ENCODE measurements at places on chromosomes 1 and 21. TPM values are rescaled to one million over a fixed set of nuclear protein-coding genes. Genes with fewer than 3 reads are reported as not detected.

DNA sequence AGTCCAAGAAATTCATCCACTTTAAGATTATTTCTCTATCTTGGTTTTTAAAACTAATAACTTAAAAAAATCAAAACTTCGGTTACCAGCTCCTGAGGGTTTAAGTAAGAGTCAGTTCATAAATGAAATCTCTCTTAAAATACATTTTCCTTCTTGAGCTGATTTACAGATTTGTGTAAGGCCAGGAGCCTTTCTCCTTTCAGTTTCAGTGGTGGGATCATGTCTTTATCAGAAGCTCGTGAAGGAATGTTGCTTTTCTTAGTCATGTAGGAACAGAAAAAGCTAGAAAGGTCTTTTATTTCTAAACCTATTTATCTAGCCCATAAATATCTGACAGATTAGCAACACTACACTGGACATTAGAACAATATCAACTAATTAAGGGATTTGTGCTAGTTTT is 390.2 kb downstream of the GPATCH2 start:
- no peak for DNase-seq

DNA sequence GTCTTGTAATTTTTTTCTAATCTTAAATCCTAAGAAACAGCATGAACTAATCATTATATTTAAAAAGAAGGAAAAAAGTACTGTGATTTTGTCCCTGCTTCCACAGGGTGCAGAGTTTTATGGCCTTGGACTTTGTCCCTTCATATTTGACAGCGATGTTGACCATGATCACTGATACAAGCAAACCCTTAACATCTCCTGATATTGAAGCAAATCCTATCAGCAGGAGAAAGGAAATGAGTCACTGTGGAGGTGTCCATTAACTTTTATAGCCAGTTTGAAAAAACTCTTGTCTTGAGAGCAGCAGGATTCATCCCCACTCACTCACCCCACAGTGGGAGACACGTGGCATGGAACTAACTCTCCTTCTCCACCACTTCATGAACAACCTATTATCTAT is 5.1 kb upstream of the REG4 start:
- no peak for DNase-seq

DNA sequence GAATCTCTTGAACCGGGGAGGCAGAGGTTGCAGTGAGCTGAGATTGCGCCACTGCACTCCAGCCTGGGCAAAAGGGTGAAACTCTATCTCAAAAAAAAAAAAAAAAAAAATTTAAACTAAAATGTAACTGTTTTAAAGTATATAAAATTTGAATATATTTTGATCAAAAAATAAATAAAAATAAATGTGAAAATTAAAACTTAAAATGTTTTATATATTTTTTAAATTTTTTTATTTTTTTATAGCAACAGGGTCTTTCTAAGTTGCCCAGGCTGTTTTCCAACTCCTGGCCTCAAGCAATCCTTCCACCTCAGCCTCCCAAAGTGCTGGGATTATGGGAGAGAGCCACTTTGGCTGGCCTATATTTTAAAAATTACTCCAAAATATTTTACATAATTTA is 15.2 kb upstream of the FAM76A start:
- DNase-seq, result no peak

DNA sequence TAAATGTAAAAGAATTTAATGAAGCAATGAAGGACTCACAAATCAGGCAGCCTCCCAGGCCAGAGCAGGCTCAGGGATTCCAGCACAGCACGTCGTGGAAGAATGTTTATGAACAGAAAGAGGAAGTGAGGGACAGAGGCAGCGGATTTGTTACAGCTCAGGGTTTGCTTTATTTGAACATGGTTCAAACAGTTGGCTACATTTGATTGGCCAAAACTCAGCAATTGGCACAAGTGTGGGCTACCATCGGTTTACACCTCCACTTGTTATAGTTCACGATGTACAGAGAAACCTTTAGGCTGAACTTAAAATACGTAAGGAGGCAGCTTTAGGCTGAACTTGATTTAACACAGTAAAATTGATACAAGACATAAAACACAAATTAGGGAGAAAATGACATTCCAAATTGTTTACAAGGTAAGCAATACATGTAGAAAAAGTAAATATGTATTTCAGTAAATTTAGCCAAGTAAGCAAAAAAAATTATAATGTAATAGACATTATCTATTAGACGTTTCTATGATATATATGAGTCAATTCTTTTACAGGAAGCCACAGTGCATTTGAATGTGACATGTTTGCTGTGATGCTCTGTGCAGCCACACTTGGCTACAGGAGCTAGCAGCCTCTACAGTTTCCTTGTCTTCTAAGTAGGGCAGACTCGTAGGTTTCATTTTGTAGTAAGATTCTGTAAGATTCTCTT is 126.5 kb downstream of the ADSS2 start:
- DNase-seq, result peak; percentile 55

DNA sequence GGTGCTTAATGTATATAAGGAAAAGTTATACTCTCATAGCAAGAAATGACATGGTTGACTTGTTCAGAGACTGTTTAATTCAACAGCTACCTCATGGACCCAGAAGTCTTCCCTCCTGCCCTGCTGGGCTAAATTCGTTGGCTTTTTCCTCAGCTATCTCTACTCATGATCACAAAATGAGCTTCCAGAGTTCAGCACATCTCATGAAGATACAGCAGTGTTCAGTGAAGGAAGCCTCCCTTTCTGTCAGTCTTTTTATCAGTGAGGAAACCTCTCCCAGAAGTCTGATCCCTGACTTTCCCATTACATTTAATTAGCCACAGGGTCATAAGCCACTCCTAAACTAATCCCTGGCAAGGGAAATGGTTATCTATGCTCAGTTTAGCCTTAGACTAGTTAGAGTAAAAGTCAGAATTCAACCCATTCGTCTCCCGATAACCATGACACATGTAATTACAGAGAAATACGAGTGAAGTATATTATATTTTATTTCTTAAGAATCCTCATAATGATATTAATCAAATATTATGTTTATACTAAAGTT is 97.5 kb downstream of the DENND1B start:
- no peak for DNase-seq

CELA2B gene
- total RNA-seq, result not detected

- peak; percentile 90 for DNase-seq
These were observed 691 bp downstream of the SFPQ start for GRCh38 chr1:35192056-35192852.

DNA sequence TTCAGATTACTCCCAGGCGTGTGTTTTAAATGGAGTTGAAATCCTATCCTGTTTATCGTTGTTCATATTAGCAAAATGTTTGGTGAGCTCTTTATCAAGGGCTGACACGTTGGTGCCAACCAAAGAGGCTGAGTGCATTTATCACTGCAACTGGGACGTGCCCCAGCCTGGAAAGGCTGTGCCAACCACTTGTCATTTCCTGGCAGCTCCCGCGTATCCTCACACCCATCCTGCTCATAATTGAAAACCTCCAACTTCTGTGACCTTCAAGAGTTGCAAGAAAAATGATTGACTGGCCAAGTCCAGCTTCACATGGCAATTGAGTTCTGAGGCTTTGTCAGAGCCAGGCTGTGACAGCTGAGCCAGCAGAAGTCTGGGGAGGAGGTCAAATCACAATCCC is 43.7 kb upstream of the KCNA3 start:
- DNase-seq, result no peak

IFI16 gene
- total RNA-seq, result 314 TPM

LIN9 gene
- 14.9 TPM for total RNA-seq

DNA sequence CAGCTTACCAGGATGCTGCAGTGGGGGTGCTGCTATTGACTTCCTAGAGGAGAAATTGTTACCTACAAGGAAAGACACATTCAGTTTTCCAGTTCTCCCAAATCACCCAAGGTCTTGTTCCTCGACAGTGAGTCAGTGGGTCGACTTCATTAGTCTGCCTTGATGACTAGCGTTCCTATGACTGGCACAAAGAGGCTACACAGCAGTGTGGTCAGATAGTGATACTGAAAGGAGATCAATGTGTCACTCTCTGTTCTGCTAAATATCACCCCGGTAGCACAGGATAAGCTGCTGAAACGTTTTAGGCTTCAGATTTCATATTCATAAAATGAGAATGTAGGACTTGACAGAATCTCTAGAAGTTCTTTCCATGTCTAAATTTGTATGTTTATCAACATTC is 357.4 kb downstream of the LMX1A start:
- no peak for DNase-seq

SLC26A9 gene
- total RNA-seq, result not detected

GRCh38 chr1:151540982-151541377 is 871 bp downstream of the TUFT1 start:
- DNase-seq, result no peak

ITLN2 gene
- total RNA-seq, result not detected

DNA sequence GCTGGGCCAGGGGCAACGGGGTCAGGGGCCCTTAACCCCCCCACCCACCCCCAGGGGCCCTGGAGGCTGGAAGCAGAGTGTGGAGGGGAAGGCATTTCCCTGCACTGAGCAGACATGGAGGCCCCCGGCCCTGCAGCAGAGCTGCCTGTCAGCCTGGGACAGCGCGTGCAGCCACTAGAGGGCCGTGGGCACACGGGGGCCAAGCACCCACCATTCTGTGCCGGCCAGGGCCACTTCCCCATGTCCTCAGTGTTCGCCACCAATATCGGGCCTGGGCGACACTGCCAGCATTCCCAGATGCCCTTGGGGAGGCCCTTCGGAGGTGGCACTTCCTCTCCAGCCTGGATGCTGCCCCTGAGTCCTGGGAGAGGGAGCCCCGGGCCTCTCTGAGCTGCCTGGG is 23.2 kb upstream of the ARHGEF16 start:
- no peak for DNase-seq

LCE3D gene
- not detected for total RNA-seq

GRCh38 chr1:18529714-18530113 is 49.0 kb downstream of the KLHDC7A start:
- DNase-seq, result no peak

FCRL6 gene
- 0.76 TPM for total RNA-seq

DNA sequence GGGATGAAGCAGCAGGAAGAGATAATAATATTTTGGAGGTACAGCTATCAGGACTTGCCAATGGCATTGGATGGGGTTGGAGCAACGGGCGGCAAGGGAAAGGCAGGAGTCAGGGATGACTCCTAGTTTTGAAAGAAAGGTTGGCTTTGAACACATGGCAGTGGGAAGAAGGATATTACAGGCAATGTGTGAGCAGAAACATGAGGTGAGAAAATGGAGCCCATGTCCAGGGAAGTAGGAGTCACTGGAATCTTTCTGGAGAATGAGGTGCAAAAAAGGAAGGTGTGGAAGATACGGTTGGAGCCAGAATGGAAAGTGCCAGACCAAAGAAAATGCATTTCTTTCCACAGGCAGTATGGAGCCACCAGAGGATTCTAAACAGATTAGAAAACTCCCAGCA is 288.5 kb upstream of the KAZN start:
- no peak for DNase-seq

FAM43B gene
- not detected for total RNA-seq

NDUFV3 gene
- total RNA-seq, result 28.1 TPM

- no peak for DNase-seq
These were observed 31.6 kb downstream of the FMO4 start for GRCh38 chr1:171345536-171345935.

DNA sequence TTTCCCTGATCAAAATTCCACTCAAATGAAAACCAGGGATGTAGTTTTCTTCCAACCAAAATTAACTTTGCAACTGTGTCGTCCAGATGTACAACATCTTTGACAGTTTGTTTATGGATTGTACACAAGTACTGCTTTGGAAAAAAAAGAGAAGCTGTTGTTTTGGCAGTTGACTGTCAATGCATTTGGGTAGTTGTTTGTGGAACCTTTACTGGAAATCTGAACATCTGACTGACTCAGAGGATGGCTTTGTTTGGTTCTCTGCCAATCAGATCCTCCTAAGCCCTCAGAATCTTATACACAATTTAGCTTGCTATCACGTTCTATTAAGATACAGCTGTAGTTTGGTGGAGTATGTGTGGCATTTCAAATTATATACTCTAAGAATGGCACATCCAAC is 195.0 kb downstream of the KCNK2 start:
- no peak for DNase-seq

GRCh38 chr1:118136187-118136941 is 48.7 kb downstream of the SPAG17 start:
- peak; percentile 25 for DNase-seq

TDRD5 gene
- total RNA-seq, result not detected

All from activated CD8-positive, alpha-beta T cell treated with anti-CD3 and anti-CD28 coated beads, Interleukin-2, amount 10 ng/mL, durations not matched to agents 7 days and 5 days (primary cell).